MCF 10A (cell line): ENCODE measurements at places on chromosomes 12 and 14.

DNA sequence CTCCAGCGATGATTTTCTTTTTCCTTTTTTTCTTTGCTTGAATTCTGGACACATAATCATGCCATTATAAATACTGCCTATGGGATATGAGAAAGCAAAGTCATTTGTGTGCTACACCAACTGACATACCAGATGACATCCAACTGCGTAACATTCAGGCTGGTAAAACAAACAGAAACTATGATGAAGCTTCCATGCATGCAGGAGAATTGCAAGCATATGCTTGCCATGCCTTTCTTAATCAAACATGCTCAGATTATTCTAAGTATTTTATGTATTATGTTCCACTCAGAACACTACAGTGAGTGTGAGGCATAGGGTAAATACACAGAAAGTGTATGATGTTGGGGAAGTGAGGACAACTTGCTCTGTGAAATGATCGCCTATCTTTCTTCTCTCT lies 97.4 kb downstream of the C12orf50 start:
- peaks cover 6% of the 10 kb centered on the region for H3K36me3 ChIP-seq
- H3K4me3 ChIP-seq: no peak overlapping the region
- no peak overlapping the region for H3K27ac ChIP-seq
- peaks cover 15% of the 10 kb centered on the region for H3K4me1 ChIP-seq
- peak; percentile 16 for DNase-seq
- H3K27me3 ChIP-seq: no peaks in the 10 kb centered on the region

GRCh38 chr12:90428881-90429280 lies 526.1 kb downstream of the CCER1 start:
- H3K4me3 ChIP-seq: no peak overlapping the region
- DNase-seq: no peak
- H3K27ac ChIP-seq: no peak overlapping the region
- no peaks in the 10 kb centered on the region for H3K4me1 ChIP-seq
- H3K27me3 ChIP-seq: no peaks in the 10 kb centered on the region
- no peaks in the 10 kb centered on the region for H3K36me3 ChIP-seq

DNA sequence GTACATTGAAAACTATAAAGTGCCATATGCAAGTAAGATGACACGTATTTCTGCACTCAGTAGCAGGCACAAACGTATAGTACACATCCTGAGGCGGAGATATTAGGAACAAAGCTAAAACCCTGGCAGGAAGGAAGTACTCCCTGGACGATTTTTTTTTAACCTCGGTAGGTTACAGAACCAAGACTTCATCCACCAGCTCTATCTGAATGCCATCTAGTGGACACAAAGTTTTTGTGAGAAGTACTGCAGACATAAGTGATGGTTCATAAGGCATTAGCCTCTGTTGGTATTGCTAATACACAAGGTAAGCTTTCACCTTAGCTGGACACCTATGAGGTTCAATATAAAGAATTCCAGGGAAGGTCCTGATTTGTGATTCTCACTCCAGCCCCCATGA lies 83.0 kb upstream of the CCDC196 start:
- no peaks in the 10 kb centered on the region for H3K27me3 ChIP-seq
- DNase-seq: peak; percentile 54
- no peaks in the 10 kb centered on the region for H3K36me3 ChIP-seq
- H3K4me3 ChIP-seq: no peak overlapping the region
- no peaks in the 10 kb centered on the region for H3K4me1 ChIP-seq

- peak overlapping the region; percentile 59 for H3K4me3 ChIP-seq
- H3K27ac ChIP-seq: peak overlapping the region; percentile 89
- H3K27me3 ChIP-seq: no peaks in the 10 kb centered on the region
- peaks cover 17% of the 10 kb centered on the region for H3K4me1 ChIP-seq
- H3K36me3 ChIP-seq: no peaks in the 10 kb centered on the region
- DNase-seq: peak; percentile 100
These were observed 22.3 kb upstream of the HECTD1 start for GRCh38 chr14:31229638-31230572.
